ENCODE measurements at places on chromosomes 6 and 20.

- DNase-seq = no peak
Measured at GRCh38 chr6:158158123-158158522, 9.9 kb downstream of the SERAC1 start.

DNA sequence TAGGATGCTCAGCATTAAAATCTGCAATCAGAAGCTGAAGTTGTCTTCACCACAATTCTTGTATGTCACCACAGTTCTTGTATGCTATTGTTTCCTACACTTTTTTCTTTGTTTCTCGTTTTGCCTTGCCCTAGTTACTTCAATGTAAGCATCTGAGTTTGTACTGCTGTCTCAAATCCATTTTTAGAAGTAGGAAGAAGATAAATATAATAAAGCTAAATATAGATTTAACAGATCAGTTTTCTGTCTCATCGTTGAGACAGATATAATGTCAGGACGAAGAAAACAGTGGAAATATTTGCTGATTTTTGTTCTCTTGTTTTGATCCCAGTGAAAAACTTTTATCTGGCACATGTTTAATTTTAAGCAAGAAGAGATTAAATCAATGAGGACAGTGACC is 318.0 kb downstream of the QKI start:
- no peak for DNase-seq

- DNase-seq = no peak
Measured at GRCh38 chr6:121584586-121585369, 149.3 kb downstream of the GJA1 start.

GRCh38 chr20:1242530-1242929 is 16.7 kb downstream of the RAD21L1 start:
- no peak for DNase-seq

- DNase-seq = no peak
Measured at GRCh38 chr20:10906834-10907233, 233.0 kb upstream of the JAG1 start.

GRCh38 chr6:126300735-126301134 is 39.2 kb upstream of the CENPW start:
- DNase-seq = no peak

- peak; percentile 64 for DNase-seq
Measured at GRCh38 chr6:30647242-30648116, 546 bp downstream of the C6orf136 start.

DNA sequence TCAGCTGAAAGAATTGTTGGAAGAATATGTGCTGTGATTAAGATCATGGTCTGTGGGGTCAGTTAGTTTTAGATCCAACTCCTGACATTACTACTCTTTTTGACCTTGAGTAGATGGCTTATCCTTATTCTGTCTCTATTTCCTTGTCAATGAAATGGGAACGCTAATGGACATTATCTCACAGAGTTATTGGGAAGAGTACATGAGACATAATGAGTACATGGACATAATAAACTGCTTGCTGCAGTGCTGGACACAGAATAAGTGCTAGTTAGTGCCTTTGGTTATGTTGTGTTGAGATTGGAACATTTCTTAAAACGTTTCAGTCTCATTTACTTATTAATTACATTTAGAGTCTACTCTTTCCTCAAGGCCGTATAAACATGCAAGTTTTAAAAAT is 42.6 kb downstream of the MAPK14 start:
- no peak for DNase-seq

- DNase-seq = no peak
Measured at GRCh38 chr6:64254558-64254957, 619.0 kb downstream of the PHF3 start.

DNA sequence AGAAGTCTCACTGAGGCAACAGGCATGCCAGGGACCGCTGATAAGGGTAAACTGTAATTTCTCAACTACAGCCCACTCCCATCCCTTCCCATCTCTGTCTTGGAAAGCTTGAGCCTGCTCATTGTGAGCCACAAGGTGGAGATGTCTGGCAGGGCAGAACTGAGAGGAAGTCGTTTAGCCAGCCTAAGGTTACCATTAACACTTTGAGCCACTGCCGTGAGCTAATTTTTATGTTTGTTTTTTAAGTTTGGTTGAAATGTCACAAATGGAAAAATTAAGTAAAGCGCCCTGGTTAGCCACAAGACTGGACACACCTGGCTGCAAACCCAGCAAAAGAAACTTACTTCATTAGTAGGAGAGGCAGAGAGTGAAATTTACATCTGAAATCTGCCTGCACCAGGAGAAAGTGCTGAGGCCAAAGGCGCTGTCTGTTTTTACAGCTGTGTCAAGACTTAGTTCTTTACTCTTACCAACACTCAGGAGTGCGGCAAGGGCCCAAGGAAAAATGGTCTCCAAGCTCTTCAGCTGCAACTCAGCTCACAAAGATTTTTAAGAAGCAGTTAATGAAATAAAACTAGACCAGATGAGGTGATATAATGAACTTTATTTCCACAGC is 50.0 kb upstream of the FAM83C start:
- DNase-seq = no peak

DNA sequence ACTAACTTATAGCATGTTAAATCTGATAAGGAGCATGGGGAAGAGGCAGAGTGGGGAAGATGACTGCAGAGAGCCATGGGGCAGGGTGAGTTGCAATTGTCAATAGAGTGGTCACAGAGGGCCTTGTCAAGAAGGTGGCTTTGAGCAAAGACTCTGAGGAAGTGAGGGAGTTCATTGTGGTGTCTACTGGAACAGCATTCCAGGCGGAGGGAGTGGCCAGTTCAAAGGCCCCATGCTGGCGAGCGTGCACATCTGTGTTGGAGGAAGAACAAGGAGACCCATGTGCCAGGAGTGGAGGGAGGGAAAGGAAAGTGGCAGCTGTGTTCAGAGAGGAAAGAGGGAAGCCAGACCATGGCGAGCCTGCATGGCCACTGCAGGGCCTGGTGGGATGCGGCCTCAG is 15.8 kb upstream of the GPR6 start:
- DNase-seq = no peak

DNA sequence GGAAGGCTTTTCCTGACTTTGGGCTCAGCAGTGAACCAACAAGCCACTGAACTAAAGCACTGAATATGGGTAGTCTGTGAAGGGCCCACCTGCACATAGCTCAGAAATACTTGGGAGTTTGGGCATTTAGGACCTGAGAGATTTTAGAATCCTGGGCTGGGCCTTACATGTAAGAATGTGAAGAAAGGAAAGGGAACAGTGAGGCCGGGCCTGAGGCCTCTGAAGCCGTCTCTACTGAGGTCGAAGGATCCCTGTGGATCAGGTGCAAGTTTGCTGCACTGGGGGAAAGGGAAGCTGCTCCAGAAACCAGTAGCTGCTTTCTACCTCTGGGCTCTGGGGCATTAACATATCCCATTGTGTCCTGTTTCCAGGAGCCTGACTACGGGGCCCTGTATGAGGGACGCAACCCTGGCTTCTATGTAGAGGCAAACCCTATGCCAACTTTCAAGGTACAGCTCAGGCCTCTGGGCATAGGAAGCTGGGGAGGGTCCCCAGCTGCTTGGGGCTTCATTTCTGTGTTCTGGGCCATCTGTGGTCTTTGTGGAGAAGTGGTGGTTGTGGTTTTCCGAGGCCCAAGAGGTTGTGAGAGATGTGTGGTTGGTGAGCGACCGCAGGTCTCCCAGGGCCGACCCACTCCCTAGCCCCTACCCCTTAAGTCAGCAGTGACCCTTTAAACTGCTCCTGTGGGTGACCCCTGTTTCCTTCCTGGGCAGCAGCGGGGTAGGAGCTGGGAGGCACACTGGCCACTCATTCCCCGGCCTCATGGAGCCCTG is 30.3 kb downstream of the PLCG1 start:
- DNase-seq = no peak

DNA sequence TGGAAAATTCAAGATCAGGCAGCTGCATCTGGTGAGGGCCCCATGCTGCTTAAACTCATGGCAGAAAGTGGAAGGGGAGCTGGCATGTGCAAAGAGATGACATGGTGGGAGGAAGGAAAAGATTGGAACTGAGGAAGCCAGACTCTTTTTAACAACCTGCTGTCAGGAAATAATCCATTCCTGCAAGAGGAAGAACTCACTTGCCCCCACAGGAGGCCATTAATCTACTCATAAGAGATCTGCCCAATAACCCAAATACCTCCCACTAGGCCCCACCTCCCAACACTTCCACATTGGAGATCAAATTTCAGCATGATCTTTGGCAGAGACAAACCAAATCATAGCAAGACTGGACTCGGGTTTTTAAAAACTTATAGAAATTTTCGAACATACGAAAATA is 200.5 kb upstream of the KCNQ5 start:
- no peak for DNase-seq

- no peak for DNase-seq
Measured at GRCh38 chr20:16846006-16846405, 97.8 kb downstream of the OTOR start.

GRCh38 chr20:51128198-51128597 is 105.3 kb upstream of the KCNG1 start:
- no peak for DNase-seq

DNA sequence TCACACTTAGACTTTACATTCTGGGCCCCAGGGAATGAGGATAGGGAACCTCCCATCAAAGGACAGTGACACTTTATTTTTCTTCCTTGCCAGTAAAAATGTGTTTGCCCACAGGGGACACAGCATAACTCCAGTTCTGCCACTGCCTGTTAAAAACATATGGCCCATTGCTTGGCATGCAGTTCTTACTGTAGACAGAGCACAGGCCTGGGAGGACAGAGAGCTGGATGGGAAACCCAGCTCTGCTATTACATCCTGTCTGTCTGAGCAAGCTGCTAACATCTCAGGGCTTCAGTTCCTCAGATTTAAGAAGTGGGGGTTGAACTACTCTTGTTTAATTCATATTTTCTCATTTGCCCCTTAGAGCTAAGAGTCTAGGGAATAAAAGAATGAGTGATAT is 120.2 kb downstream of the AKAP7 start:
- DNase-seq = no peak

DNA sequence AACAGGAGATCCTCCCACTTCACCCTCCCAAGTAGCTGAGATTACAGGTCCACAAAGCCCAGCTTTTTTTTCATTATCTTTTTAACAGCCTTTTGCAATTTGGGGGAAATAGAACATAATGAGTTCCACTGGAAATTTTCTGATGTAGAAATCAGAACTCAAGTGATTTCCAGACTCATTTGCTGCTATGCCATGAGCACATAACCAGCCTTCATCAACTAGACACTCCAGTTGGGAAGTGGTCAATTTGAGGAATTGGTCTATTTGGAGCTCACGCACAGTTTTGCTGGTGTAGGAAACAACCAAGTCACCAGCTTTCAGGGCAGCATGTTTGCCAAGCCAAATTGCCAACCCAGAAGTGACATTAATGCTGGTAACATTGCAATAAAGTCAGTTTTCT is 86.7 kb downstream of the MAFB start:
- no peak for DNase-seq

DNA sequence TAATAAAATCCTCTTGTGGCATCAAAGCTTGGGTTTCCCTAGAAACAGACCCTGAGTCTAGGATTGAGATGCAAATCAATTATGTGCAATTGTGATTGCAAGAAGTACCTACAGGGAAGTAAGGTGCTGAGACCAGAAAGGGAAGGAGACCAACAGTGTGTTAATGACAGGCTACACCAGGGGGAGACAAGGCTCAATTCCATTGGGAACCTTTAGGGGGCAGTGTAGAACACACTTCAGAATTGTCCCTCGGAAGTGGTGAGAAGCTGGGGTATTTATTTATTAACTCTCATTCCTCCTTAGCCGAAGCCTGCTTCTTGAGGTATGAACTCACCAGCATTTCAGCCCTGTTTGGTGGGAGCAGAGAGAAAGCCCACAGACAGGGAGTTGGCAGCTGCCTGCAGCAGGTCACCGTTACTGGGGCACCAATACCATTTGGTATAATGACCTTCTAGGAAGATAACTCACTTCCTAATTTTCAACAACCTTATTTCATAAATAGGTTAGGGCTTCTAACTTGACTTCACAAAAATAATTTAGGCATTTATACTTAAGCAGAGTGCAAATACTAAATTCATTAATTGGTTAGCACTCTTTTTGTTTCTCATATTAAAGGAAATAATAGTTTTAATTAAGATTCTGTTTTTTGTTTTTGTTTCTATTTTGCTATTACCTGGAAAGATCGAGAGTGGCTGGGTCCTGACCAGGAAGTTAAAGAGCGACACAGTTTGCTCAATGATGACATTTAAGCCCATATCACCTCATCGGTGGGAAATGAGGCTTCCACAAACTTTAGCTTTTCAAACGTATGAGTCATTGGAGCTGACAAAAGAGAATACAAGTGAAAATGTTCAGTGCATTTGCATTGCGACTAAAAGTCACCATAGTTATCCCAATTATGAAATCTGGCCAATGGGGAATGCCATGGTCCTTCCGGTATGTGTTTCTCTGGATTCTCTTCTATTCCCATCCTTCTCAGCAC is 94.8 kb downstream of the BTBD3 start:
- no peak for DNase-seq

- DNase-seq = no peak
Measured at GRCh38 chr6:24430086-24430485, 27.4 kb downstream of the MRS2 start.

GRCh38 chr6:110467566-110468140 is 8.8 kb downstream of the SLC22A16 start:
- no peak for DNase-seq

DNA sequence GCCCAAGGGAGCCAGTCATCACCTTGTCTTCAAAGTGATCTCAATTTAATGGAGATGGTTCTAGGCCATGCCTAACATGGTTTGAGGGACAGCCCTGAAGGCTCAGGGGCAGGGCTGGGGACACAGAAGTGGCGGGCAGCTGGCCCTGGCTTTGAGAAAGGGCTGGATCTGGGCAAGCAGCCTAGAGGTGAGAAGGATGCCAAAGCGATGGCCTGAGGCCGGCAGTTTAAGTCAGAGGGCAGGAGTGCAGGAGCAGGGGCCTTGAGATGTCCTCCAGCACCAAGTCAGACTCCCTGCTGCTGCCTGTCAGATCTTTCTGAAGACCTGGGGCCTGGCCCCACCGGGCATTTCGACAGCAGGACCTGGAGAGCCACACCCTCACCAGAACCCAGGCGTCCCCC is 28.4 kb upstream of the APMAP start:
- no peak for DNase-seq

- no peak for DNase-seq
Measured at GRCh38 chr6:29603930-29604329, 19.0 kb downstream of the OR2H2 start.

GRCh38 chr6:44202332-44202971 is 14.3 kb upstream of the MYMX start:
- no peak for DNase-seq

- DNase-seq = no peak
Measured at GRCh38 chr6:79001415-79001814, 76.6 kb downstream of the PHIP start.

DNA sequence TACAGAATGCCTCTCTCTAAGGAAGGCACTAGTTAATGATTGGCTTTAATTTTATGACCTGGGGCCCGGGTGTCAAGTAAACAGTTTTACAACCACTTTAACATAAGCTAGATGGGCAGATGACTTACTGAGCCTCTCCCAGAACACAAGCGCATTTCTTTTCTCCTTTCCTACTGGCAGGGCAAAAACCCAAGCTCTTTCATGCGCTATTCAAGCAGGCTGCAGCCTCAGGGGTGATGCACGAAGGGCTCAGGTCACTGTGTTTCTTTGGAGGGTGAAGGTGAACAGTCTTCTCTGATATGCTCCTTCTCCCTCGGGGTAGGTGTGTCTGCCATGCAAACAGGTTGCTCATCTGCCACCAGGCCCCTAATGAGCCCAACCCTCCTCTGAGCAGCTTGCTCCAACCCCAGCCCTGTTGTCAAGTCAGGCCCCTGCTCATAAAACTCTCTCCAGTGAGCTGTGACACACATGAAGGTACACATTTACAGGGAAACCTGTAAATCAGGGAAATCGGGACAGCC is 73.5 kb upstream of the CDH4 start:
- no peak for DNase-seq

- no peak for DNase-seq
Measured at GRCh38 chr6:66277400-66277799, 570.4 kb upstream of the EYS start.

Measured in uterus (tissue), 4 donors.